ENCODE measurements at places on chromosomes 5 and 9.

DNA sequence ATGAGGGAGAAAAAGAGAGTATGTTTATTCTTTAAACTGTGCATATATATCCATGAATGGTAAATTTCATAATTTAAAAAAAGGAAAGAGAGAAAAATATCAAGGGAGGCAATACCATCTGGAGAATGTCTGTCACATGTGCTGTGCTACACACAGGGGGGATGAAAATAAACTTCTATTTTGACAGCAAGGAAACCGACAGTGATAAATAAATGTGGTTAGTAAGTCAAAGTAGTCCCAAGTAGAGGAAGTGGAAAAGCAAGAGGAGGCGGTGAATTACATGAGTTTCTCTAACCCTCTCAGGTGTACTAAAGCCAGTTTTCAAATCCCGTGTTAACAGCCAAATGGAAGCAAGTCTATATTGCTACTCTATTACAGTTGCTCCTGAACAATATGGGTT lies 83.3 kb downstream of the ICE1 start:
- DNase-seq, result no peak

DNA sequence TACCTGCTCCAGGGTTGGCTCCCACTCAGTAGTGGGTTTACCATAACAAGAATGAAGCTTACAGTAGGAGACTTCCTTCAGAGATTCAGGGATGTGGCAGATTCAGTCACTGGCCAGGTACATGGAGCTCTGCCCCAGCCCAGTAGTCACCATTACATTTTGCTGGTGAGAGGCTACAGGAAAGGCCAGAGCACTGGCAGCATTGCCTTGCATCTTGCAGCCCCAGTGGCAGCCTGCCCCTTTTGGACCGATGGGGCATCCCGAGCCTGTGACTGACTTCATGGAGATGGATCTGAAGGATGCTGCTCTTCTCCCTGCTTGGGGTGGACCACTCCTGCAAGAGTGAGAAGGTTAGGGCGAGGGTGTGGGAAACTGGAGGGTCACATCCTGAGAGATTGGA lies 16.8 kb downstream of the TAS2R1 start:
- DNase-seq, result no peak

- no peak for DNase-seq
These were observed 19.7 kb upstream of the CTSL start for GRCh38 chr9:87706066-87706739.

DNA sequence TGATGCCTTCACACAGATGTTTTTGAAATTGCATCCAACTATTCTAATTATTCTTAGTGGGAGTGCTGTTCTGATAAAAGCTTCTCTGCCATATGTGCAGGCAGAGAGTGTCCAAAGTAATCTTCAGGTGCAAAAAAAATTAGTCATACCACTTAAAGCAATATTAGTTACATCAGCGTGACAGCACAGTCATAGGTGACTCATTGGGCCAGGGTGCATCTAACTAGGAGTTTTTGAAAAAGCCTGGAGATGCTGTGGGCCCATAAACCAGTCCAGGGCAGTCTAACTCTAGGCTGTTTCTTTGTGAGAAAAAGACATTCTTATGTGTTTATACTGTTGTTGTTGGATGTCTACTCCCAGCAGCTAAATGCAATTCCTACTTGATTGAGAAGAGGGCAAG lies 33.0 kb upstream of the C6 start:
- DNase-seq, result no peak

DNA sequence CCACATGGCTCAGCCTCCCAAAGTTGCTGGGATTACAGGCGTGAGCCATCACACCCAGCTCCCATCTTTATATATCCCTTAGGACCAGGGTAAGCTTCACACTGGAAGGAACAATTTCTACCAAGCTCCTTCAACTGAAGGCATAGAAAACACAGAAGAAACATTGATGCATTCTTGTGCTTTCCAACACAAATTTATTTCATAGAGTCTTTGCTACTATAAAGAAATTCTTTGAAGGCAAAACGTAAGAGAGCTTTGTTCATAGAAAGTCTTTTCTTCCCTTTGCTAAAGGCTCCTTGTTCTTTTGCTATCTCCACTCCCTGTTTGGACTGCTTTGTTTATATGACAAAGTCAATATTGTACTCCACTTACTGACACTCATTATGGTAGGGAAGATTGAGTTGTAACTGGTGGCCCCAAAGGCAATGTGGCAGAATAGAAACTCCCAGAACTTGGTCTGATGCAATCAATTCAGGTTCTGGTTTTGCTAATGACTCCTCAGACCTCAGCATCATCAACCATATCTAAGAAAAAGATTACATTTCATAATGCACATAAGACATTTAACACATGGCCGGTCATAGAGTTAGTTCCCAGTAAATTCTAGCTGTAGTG lies 97.4 kb upstream of the CLINT1 start:
- DNase-seq, result no peak

DNA sequence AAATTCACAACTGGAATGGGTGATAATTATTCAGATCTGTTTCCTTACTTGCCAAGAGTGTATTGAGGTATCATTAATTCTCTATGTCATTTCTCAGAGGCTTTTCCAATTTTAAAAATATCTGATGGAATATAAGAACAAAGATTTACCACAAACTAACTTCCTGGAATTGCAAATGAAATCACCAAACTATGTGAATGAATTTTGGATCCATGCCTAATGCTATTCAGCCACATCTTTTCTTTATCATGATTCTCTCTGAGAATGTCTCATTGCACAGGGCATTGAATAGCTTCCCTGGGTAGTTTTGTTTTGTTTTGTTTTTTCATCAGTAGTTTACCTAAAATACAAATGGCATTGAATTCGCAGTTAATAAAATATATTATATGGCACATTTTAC lies 146.9 kb upstream of the FBN2 start:
- no peak for DNase-seq

DNA sequence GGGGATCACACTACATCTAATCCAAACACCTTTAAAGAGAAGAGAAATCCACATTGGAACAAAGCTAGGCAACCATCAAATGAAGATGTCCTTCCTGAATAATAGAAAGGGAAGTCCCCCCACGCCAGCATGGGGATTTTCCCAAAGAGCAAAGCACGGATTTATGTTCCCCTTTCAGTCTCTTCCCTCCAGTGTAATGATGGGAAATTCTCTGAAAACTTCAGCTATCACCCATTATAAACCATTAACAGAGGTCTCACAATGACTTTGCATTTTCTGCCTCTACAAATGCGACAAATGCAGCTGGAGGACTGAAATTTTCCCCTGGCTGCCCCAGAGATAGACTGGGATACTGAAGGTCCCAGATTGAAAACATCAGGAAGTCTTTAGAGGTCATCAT lies 368.7 kb downstream of the EFNA5 start:
- DNase-seq, result no peak

GRCh38 chr9:78792745-78793144 lies 495.8 kb downstream of the PSAT1 start:
- DNase-seq, result no peak

DNA sequence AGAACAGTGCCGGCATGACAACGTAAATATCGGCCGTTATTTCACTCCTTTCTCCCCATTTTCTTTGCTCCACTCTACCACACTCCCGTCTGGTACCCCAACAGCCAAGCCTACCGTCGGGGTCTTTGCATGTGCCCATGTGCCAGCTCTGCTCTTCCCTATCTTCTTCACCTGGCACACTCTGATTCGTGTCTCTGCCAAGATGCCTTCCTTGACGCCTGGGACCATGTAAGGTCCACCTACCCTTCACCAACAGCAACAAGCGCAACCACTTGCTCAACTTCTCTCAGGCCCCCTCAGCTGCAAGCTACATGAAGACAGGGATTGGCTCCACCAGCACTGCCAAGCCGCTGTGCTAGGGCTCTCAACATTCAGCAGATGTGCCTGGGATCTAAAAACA lies 4.4 kb downstream of the MGAT1 start:
- DNase-seq, result no peak

DNA sequence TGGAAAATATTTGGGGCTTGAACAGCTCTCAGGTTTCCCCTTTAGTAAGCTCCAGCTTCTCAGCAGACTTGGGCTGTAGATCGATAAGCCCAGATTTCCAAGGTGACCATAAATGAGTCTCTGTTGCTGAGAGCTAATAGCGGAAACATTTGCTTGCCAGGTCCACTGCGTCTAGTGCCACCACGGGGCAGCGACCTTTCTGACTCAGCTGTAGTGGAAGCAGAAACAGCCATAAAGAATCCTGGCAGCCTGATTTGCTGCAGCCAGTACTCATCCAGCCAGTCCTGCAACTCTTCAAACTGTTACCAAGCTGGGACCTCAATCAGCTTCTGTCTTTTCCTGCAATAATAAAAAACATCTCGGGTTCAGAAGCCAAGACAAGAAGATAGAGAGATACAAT lies 241.7 kb downstream of the DOCK8 start:
- no peak for DNase-seq

DNA sequence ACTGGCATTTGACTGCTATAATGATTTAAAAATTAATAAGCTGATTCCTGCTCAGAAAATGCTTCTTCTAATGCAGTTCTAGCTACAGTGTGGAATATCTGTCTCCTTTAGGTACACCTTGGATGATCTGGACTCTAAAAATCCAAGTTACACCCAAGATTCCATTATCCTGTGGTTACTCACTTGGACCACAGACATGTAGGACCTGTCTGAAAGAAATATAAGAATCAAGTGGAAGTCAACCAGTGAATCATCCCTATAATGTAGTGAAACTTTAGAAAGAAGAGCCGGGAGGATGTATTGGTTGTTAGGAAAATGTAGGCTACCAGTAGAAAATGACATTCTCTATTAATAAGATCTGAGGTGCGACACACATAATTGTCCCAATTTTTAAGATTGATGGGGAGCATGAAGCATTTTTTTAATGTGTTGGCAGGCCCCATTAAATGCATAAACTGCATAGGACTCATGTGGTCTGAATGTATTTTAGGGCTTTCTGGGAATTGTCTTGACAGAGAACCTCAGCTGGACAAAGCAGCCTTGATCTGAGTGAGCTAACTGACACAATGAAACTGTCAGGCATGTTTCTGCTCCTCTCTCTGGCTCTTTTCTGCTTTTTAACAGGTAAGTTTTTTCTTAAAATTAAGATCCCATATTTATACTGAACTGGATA lies at the start of gene SPINK6:
TSS of gene SPINK6 (plus strand) at position 512 of the 673 bp plus-strand sequence. CDS start at position 567, 55 bp downstream.
- DNase-seq, result no peak

DNA sequence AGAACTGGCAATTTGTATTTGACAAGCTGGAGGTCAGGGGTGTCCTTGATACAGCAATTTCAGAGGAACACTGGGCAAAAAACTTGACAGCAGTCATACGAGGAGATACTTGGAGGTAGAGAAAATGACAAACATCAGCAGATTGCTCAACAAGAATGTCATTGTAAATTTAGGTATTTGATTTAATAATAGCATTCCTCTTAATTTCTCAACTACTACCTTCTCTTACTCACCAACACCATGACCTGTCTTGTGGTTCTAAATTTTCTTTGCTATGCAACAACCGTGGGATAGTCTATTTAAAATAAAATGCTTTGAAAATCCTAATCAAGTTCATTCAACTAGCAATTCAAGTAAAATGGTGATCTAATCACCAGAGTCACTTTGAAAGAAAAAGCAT lies 128.4 kb downstream of the DNAH5 start:
- no peak for DNase-seq

DNA sequence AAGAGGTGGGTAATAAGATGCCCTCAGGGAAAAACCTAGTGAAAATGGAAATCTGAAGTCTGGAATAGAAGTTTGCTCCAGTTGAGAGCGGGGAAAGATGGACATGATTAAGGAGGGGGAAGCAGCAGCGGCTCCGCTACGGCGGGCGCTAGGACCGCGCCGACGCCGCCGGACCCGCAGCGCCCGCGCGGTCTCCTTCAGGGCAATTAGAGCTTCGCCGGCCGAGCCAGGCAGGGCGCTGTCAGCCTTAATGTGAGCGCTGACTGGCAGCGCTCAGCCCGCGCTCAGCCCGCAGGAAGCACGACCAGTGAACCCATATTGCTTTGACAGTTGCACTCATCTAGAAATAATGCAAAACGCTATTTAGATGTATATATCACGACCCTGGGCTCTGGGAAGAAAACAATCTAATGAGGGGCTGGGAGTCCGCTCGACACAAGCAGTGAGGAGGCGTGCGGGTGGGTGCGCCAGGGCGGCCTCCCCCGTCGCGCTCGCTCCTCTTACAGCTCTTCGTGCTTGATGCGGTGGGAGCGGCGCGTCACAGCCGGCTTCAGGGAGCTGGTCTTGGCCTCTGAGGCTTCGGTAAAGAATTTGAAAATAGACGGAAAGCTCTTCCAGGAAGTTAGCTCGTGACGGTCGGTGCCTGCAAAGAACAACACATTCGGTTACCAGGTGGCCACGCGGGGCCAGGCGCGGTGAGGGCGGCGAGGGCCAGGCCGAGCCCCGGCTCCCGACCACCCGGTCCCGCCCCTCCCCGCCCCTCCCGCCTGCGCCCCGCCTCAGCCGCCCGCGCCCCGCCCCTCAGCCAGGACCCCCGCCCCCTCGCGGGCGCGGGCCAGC lies 37.7 kb downstream of the NR2F1 start:
- DNase-seq, result peak; percentile 33

DNA sequence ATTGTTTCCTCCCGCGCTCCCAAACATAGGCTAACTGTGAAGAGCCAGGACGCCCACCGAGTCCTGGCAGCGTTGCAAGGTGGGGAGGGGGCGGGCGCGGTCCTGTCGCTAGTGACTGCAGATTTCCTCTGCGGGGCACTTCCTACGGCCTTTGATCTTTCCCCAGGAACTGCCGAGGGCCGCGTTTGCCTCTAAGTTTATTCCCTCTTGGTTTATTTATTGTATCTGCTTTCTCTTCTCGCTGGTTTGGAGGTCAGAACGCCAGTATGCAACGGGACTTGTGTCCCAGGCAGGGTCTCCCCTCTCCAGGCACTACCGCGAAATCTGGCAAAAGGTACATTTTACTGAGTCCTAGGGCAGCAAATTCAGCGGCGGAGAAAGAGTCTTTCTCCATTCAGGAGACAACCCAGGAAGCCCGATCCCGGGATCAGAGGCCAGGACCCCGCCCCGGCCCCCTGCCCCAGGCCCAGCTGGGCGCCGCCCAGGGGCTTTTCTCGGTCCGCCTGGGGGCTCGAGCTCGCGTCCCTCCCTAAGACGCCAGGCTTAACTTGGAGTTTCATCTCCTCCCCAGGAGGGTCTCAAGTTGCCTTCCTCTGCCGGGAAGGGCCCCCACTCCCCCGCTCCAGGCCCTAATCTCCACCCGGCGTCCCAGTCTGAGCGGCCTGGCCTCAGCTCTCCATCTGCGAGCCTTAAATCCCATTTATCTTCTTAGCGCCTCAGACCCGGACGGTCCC lies 884 bp upstream of the EGFLAM start:
- DNase-seq, result no peak

DNA sequence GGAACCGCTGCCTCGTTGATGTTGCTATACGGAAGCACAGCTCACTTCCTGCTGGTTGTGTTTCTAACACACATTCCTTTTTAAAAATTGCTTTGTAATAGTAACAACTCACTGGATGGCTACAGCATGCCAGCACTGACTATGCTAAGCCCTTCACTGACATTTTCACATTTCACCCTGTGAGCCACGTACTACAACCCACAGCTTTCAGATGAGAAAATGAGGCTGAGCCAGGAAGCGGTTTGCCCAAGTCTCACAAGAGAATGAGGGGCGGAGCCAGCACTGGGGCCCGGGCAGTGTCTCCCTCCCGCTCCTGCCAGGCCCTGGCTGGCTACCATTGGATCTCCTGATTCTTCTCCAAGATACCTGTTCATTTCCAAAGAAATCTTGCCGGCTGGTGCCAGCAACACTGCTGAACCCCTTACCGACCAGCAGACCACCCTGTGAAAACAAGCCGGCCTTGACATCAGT lies 38.3 kb downstream of the FAM78A start:
- peak; percentile 83 for DNase-seq

- DNase-seq, result no peak
These were observed 97.0 kb downstream of the PPARGC1B start for GRCh38 chr5:149827086-149827485.

- DNase-seq, result peak; percentile 25
These were observed 617 bp downstream of the PPP6C start for GRCh38 chr9:125189011-125189360.

- no peak for DNase-seq
These were observed 67.7 kb downstream of the TEX10 start for GRCh38 chr9:100285080-100285479.
